ENCODE measurements at places on chromosomes 3 and 15. TPM values are rescaled to one million over a fixed set of nuclear protein-coding genes. Genes with fewer than 3 reads are reported as not detected.

Gene POLR2H
- total RNA-seq: 60.3 TPM

Gene MB21D2
- 5.1 TPM for total RNA-seq

Gene PP2D1
- not detected for total RNA-seq

Gene SLC9C1
- total RNA-seq: not detected

Gene PPP1R14D
- total RNA-seq: not detected

Gene DUOXA2
- not detected for total RNA-seq

Gene GOLGA8S
- under 0.01 TPM for total RNA-seq

Gene ITIH4
- total RNA-seq: 1.7 TPM

Gene RYR3
- under 0.01 TPM for total RNA-seq

Gene FURIN
- 23.3 TPM for total RNA-seq
